NCI-H2171 (cell line): ENCODE measurements at places on chromosomes 2 and 18.

- peak; percentile 21 for DNase-seq
Measured at GRCh38 chr2:73970850-73971471, 13.7 kb upstream of the TET3 start.

DNA sequence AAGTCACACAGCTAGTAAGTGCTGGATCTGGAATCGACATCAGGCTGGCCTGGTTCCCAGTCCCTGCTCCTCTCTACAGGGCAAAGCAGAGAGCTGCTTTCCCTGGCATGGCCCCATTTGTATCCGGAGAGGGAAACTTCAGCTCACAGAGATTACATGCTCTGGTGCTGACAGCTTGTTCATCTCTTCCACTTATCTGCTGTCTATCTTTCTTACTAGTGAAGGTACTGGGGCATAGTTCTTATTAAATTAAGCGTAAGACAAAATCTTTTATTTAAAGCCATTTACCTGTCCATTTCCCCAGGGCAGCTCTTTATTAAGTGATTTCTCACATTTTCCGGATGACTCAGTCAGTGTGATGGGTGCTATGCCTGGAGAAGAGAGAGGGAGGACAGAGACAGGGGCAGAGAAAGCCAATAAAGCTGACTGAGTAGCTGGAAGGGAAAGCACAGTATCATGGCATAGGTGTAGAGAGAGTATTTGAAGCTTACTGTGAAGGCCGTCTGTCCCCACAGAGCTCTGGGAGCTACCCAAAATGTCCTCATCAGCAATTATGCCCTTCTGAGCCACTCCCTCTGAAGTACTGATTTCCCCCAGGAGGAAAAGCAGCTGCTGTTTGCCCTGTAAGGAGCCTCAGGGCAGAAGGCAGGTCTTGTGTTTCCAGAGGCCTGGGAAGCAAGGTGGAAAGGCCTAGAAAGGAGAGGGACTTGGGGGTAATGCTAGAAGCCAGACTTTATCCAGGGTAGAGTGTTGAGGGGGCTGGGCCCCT, 44.1 kb upstream of the EPAS1 start:
- DNase-seq, result peak; percentile 53

DNA sequence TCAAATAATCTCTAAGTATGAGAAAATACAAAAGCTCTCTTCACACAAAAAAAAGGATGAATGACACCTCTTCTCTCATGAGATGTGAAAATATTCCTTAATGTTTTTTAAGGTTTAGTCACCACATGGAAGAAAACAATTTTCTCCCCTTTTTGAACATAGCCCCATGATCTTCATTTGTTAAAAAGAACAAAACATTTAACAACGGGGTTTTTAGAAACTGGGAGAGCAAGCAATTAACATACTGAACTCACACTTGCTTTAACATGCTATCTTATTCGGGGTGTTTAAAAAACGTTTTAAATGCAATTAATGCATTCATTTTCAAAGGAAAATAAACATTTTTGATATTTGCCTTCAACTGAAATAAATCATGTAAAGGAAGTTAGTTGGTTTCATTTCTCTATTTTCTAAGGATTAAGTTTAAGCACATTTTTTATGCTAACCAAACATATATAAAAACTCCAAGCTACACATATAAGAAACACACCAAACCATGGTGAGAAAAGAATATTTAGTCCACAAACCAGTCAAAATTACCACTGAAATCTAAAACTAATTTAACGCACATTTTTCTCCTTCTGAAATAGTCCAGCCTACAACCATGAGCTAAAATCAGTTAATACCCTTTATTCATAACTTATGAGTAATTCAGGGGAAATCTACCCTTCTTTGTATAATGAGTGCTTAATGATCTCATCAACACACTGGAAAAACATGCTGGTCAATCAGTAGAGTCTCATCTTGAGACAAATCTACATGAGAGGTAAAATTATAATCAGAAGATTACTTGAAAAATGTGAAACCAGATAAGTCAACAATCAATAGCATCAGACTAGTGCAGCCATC, 8.2 kb downstream of the FBXO11 start:
- DNase-seq, result no peak

DNA sequence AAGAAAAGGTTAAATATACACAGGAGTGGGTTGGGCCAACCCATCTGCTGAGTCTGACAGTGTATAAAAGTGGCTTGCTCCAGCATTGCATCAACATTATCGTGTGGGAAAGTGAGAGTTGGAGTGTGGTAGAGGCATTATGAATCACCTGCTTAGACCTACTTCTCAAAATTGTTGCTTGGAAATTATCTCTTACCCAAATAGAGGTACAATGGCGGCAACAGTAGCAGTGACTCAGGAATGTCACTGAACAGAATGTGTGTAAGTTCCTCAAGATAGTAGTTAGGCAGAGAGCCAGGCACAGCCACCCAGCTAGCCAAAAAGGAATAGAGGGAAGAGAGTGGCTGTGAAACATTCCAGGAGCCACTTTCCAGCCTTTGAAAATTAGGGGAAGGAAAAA, 616.0 kb downstream of the NUP35 start:
- DNase-seq, result no peak

- no peak for DNase-seq
Measured at GRCh38 chr2:188984065-188984491, 9.9 kb downstream of the COL3A1 start.

DNA sequence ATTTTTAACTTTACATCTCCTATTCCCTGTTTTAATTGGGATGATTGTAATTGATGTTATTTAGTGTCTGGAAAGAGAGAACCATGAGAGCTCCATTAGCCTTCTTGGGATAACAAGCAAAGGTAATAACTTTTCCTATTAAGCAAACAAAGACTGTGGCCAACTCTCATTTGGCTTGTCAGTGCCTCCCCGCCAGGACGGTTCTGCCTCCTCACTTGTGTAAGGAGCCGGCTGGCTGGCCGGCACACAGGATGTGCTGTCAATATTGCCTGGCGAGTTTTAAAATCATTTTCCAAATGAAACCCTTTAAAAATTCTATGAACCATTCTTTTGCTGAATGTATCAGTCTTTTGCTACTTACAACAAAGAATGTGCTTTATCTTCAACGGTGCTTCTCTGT, 898.3 kb downstream of the CPS1 start:
- no peak for DNase-seq

DNA sequence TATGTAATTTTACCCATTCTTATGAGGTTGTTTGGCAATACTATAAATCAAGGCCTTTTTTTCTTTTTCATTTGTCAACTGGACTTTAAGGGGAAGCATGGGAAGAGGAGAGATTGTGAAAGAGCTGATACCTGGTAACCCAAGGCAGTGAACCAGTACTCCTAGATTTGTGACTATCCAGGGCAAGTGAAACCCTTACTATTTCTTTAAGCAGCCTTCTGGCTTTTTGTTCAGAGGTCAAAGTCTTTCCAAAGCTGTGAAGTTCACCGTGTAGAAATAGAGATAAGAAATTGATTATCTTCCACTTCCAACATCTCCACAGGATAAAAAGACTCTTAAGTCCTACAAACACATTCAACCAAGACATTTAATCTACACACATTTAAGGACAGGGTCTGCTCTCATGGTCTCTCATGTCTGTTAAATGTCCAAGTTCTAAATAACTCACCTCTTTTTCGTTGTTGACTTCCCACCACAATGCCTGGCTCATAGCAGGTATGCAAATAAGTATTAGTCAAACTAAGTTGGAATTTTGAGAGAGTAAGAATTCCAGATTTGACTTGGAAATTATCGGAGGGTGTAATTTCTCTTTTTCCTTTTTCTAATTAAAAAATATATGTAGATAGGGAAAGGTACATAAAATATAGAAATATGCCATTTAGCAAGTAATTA, 485.8 kb downstream of the STK39 start:
- DNase-seq, result no peak

DNA sequence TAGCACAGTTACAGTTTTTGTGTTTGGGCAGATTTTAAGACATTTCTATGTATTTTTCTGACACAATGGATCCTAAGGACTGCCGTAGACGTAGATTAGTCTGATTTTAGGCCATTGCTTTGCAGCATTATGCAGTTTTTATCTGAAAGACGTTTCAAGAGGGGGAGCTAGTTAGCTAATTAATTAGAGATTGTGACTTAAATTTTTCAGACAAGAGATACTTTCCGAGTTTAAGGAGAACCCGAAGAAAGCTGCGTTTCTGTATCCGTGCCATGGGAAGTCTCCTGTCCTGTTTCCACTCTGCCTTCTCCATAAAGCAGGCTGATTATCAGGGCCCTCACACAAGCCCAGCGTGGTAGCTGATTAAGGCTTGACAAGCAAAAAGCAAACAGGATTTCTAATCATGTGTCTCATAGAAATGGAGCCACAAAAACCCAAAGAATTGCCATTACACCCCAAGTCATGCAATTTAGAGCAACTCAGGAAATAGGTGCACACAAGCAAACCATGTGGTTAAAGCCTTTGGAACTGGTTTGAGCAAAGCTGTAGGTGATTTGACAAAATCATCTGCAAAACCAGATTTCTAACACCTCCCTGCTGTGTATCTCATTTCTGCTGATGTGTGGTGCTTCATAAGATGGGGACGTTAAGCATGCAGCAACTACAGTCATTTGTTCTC, 808.1 kb downstream of the RNF144A start:
- DNase-seq, result no peak

GRCh38 chr2:18690342-18690741, 101.0 kb upstream of the NT5C1B start:
- DNase-seq, result no peak

GRCh38 chr2:190911813-190912212, 31.2 kb downstream of the GLS start:
- no peak for DNase-seq

GRCh38 chr18:45938488-45938935, 28.6 kb downstream of the EPG5 start:
- DNase-seq, result no peak
